ENCODE measurements at places on chromosomes 7 and 10.

- DNase-seq: no peak
Observed at GRCh38 chr10:130481936-130482335, 345.7 kb downstream of the GLRX3 start.

DNA sequence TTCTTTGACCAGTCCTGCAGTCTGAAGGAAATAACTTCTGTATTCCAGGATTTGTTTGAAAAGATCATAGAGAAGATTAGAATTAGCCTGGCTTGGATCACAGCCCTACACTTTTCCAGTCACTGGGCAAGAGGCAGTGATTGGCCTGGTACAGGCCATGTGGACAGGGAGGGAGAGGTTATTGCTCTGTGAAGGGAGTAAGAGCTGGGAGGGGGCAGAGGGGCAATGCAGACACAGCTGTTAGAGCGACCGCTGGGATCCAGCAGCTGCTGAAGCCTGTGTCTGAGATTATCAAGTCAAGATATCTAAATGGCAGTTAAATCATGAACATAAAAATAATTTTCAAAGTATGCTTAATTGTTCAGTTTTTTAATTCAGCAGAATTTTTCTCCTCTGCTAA, 257.3 kb downstream of the SDK1 start:
- no peak for DNase-seq

- DNase-seq: no peak
Observed at GRCh38 chr7:23072922-23073321, 32.7 kb upstream of the KLHL7 start.

DNA sequence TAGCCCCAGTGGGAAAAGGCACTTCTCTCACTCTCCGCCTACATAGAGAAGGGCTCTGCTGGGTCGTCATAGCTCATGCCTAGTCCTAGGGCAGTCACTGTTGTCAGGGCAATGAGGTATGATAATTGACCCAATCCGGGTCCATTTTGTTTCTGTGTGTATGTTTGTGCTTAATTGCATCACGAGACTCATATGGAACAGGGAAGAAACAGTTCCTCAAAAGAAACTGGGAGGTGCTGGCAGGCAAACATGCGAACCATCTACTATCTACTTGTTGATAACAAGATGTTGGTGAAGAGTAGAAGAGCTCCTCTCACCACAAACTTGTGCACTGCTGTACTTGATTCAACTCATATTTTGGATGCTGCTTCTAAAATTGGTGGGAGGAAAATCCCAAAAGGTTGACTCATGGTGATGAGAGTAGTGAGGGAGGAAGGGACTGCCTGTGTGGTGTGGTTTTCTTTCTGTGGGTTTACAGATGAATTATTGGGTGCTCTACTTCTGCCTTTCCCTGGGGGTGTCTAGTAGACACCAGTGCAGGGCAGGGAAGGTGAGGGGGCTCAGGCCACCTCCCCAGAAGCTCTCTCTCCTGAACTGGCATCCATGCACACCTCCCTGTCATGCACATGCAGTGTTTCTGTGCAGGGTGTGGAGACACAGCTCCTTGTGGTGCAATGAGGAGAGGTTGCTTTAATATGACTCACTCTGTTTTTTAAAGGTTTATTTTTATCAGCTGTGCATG, 29.4 kb downstream of the LSMEM1 start:
- DNase-seq: no peak

- DNase-seq: no peak
Observed at GRCh38 chr10:58262766-58263165, 4.9 kb downstream of the IPMK start.

- DNase-seq: no peak
Observed at GRCh38 chr10:43971306-43971705, 322.6 kb upstream of the ZNF32 start.

DNA sequence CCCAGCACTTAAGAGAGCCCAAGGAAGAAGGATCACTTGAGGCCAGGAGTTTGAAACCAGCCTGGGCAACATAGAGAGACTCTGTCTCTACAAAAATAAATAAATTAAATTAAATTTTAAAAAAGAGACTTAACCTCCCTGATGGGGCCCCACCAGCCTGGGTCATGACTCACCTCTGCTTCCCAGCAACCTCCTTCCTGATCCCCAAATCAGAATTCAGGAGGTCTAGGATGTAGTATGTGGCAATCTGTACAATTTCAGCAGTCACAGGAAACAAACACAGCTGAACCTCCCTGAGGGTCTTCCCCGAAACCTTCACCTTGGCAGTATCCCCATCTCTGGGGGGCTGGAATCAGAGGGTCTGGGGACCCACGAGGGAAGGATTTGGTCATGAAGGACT, 9.7 kb upstream of the PPP1R35 start:
- no peak for DNase-seq

DNA sequence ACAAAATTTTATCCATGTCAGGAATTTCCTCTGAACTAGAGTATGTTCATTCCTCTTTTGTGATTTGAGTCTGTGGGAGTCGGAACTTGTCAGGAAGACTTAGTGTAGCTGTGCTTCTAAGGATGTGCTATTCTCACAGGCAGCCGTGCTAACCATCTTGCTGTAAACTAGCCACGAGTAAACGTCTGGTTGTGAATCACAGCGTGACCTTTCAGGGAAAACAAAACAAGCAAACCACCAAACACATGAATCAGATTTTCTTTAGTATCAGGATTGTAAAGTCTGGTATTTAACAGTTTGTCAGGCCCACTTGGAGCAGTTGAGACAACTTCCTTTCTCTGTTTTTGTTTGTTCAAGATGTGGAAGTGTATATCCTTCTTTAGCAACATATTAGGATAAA, 32.0 kb downstream of the AUTS2 start:
- DNase-seq: no peak

DNA sequence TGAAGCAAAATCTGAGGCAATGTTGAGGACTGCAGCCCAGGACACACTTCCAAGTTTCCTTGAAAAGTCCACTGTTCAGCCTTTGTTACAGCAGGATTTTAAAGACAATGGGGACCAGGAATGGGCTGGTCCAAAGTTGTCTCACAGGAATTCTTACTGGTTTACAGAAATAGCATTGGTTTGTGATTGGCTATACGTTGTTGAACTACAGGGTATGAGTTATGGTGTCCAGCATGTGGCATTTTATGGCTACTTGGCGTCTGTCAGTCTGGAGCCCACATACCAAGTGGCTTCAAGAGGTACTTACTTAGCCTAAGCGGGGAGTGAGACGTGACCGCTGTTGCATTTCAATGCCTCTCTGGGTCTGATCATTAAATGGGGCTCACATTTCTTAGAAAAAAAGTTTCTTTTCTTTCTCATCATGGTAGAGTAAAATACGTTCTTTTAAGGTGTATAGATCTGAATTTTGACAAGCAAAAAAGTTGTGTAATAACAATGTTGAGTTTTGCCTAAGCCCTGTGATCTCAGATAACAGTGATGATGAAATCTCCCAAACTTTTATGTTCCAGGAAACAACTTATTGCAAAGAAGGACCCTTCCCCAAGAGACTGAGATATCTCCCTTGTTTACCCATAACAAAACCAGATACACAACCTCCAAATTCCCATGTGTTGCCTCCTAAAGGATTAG, 100.0 kb upstream of the TRIM24 start:
- DNase-seq: no peak

GRCh38 chr7:831596-832166, 595 bp upstream of the SUN1 start:
- DNase-seq: no peak

DNA sequence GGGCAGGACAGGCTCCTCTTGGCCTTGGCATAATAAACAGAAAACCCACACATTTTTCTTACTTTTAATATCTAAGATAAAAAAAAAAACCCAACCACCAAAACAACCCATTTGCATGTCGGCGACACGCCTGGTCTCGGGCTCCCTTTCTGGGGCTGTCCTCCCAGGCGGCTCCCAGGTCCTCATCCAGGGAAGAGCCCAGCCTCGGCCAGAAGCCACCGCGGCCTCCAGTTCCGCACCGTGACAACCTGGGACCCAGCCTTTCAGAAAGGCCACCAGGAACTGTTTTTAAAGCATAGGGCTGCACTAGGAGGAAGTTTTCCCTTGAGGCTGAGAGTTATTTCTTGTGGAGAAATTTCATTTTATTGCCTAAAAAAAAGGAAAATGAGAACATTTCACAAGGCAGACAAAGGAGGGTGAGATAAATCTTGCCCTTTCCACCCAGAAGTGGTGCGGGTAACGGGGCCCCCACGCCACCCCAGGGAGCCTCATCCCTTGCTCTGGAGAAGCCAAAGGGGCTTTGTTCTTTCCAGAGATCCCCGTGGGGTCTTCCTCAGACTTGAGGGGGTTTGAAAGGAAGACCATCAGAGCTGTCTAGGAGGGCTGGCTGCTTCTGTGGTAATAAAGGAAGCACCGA, 39.2 kb upstream of the MKRN1 start:
- DNase-seq: no peak

- DNase-seq: no peak
Observed at GRCh38 chr10:65858841-65859240, 1067.0 kb upstream of the LRRTM3 start.

- DNase-seq: no peak
Observed at GRCh38 chr10:69969977-69970376, 82.7 kb upstream of the MACROH2A2 start.

DNA sequence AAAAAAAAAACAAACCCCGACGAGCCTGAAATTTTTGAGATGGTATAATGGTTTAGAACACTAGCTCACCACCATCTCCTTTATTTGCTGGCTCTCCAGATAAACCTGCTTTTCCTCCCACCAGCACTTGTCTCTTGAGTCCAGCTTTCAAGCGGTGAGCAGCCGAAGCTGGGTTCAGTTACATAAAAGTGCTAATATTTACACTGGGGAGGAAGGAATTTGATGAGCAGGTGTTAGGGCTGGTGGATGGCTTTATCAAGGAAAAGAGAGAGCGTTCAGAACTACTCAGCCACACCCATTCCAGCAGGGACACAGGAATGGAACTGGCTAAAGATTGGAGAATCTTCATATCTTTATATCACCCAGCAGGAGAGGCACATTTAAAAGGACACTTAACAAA, 6.6 kb upstream of the CALML3 start:
- no peak for DNase-seq

All from stimulated activated CD4-positive, alpha-beta T cell treated with anti-CD3 and anti-CD28 coated beads, Interleukin-12 subunit alpha, Interleukin-12 subunit beta, amount 100 ng/mL, for 24 hours (primary cell).